NCI-H526 treated with DMSO at 0.1 percent for 48 hours (cell line): ENCODE measurements at places on chromosomes 3 and 15.

- DNase-seq: no peak
Observed at GRCh38 chr3:38534604-38535003, 38.5 kb downstream of the EXOG start.

DNA sequence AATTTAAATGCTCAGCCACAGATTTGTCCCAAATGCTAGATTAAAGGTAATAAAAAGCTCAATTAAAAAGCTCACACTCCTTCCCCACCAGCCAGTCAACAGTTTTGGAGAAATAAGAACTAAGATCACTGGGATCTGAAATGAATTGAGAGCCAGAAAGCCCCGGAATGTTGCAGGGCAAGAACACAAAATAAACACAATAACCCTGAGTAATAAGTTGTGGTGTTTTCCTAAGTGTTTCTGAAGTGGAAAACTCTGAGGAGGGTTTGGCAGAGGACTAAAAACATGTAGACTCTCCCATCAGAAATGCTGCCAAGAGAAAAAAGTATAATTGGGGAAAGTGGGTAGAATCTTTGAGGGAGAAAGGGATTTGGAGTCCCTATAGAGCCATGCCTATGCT, 127.8 kb downstream of the ABI3BP start:
- no peak for DNase-seq

DNA sequence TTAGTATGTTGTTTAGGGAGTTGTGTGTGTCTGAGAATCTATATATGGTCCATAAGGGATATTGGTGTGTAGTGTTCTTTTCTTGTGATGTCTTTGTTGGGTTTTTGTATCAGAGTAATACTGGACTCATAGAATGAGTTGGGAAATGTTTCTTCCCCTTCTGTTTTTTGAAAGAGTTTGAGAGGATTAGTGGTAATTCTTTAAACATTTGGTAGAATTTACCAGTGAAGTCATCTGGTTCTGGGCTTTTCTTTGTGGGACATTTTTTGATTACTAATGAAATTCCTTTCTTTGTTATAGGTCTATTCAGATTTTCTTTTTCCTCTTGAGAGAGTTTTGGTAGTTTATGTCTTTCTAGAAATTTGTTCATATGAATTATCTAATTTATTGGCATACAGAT, 16.9 kb downstream of the ACKR2 start:
- no peak for DNase-seq

- no peak for DNase-seq
Observed at GRCh38 chr15:42427429-42428223, 63.3 kb downstream of the ZNF106 start.

GRCh38 chr15:86506401-86506800, 426.7 kb downstream of the AGBL1 start:
- DNase-seq: no peak

- DNase-seq: no peak
Observed at GRCh38 chr3:51986010-51986947, 2.9 kb downstream of the ACY1 start.

DNA sequence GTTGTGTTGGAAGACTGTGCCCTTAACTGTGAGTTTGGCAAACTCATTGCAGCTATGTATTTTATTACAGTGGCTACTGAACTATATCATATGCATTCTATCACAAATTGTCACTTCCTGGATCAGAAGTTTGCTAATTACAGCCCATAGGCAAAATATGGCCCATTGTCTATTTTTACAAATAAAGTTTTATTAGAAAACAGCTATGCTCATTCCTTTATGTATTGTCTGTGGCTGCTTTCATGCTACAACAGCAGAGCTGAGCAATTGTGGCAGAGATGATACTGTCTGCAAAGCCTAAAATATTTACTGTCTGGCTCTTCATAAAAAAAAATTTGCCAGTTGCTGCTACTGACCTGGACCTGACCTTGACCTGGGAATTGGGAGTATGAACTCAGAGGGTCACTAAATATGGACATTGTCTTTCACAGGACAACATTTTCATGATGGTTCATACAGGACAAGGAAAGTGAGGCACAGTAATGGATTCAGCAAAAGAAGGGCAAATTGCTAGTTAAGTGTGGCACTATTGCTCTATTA, 316.9 kb downstream of the ZNF621 start:
- no peak for DNase-seq

- no peak for DNase-seq
Observed at GRCh38 chr3:16490062-16490619, 23.4 kb downstream of the RFTN1 start.

GRCh38 chr3:54647721-54648120, 280.1 kb downstream of the LRTM1 start:
- DNase-seq: no peak

- DNase-seq: no peak
Observed at GRCh38 chr3:24503616-24504113, 9.0 kb upstream of the THRB start.

DNA sequence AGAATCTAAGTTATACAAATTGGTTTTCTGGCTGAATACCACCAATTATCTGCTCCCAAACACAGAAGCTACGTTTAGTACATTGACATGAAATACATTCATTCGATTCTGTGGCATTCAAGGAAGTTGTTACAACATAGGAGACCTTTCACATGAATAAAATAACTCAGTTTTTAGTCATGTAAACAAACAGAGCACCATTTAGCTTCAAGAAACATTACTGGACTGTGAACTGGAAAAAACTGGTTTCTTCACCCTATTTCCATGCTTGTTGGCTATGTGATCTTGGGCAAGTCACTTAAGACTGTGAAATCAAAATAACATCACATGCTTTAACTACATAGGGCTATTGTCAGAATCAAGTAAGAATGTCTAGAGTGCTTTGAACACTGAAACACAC, 46.2 kb downstream of the NRG4 start:
- no peak for DNase-seq

DNA sequence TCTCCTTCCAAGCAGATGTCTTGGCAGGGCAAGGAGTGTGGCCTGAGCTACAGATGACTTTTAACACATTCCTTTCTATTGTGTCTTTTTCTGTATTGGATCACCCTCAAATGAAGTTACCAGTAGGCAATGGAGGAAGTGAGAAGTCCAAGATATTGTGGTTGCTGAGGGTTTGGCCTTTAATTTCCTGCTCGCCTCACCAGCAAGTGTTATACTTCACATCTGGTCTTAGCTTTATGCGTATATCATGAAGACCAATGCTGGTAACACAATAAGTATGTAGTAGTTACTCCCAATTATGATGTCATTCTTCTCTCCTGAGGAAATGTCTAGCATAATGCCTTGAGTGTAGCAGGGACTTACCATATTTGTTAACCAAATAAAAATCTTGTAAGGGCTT, 179.9 kb downstream of the ZIC1 start:
- peak; percentile 18 for DNase-seq

DNA sequence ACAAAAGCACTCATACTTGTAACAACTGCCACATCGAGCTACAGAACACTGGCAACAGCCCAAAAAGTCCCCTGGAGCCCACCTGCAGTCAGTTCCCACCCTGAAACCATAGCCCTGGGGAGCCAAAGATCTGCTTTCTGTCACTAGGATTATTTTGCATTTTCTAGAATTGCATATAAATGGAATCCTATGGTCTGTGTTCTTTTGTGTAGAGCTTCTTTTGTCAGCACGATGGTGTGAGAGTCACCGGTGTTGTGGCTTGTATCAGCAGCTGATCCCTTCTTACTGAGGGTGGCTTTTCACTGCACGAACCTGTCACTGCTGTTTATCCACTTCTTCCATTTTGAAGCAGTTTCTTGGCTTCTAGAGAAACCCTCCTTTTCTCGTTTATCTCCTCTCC, 60.1 kb upstream of the PRR23E start:
- no peak for DNase-seq
